Right cardiac atrium (tissue), 5 donors: ENCODE measurements at places on chromosomes 7 and 10. TPM values are rescaled to one million over a fixed set of nuclear protein-coding genes. Genes with fewer than 3 reads are reported as not detected.

The MYH16 gene
- total RNA-seq = not detected

DNA sequence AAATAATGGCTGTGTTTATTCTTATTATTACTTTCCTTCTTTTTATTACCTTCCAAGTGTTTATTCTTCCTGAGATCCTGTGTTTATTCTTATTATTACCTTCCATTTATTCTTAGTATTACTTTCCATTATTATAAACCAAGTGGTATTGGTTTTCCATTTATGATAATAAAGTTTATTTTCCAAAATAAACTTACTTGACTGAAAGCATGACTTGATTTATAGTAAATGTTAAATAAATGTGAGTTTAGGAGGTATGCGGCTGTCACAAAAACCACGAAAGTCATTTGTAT is 20.2 kb downstream of the WIPF3 start:
- no peak for DNase-seq

DNA sequence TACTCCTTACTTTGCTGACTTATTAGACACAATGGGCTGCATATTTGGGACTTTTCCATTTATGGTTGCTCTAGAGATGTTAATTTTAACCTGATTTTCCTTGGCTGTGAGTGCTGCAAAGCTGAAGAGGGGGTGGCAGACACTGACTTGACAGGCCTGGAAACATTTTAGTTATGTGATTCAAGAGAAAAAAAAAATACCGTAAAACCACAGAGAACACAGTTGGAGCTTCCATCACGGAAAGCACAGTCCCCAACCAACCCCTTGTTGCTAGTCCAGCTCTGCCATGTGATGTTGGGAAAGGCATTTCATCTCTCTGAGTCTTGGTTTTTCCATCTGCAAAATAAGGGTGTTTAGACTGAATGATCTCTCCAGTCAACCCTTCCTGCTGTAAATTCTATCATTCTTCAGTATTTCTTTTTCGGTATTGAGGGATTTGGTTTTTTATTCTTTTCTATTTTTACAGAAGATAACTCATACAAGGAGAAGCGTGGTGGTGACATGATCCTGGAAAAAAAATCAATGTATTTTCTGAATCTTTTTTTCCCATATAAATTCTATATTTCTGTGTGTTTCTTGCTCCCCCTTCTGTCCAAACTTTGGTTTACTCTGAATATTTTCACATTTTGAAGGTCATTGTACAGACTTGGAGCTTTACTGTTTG is 246.1 kb downstream of the REEP3 start:
- DNase-seq = no peak

DNA sequence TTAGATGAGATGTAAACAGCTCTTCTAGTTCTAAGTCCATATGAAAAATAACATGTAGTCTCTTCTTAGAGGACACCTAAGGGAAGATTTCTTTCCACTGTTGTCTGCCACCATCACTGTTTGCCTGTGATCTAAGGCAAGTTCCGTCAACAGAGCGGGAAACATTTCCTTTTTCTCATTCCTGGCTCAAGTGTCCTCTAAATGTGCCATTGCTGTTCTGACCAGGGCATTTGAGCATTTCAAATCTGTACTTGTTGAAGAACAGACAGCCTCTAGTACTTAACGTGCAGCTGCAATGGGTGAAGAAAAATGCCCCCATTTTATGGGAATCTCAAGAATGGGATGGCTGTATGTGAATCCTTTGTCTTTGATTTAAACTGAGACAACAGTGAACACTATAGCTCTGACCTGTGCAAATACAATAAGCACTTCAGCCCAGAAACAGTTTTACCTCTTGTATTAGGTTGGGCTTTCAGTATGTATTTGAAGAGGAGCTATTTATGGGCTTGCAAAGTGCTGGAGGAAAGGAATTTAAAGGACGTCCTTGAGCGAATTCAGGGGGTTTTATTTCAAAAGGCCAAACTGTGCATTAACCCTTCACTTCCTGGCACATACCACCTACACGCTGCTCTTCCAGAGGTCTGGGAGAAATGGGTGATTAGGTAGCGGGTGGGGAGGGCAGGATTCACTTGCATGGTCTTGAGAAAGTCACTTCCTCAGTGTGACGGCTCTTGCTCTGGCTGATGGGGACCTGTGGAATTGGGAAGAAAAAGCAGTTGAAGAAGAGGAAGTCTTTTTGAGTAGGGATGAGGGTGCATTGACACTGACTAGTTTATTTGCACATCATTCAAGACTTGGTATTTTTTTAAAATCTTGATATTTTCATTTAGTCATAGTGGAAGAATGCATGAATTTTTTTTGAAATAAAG is 66.1 kb downstream of the THNSL1 start:
- no peak for DNase-seq
